Right renal cortex interstitium (tissue), 3 donors: ENCODE measurements at places on chromosomes 6 and 20. TPM values are rescaled to one million over a fixed set of nuclear protein-coding genes. Genes with fewer than 3 reads are reported as not detected.

- DNase-seq = no peak
Observed at GRCh38 chr6:170011204-170012036, 260.0 kb downstream of the ERMARD start.

GRCh38 chr6:122008101-122008999, 391.1 kb upstream of the HSF2 start:
- DNase-seq = no peak

- DNase-seq = no peak
Observed at GRCh38 chr20:11053310-11053709, 379.5 kb upstream of the JAG1 start.

GRCh38 chr6:114040871-114041270, 69.9 kb upstream of the HDAC2 start:
- DNase-seq = no peak

DNA sequence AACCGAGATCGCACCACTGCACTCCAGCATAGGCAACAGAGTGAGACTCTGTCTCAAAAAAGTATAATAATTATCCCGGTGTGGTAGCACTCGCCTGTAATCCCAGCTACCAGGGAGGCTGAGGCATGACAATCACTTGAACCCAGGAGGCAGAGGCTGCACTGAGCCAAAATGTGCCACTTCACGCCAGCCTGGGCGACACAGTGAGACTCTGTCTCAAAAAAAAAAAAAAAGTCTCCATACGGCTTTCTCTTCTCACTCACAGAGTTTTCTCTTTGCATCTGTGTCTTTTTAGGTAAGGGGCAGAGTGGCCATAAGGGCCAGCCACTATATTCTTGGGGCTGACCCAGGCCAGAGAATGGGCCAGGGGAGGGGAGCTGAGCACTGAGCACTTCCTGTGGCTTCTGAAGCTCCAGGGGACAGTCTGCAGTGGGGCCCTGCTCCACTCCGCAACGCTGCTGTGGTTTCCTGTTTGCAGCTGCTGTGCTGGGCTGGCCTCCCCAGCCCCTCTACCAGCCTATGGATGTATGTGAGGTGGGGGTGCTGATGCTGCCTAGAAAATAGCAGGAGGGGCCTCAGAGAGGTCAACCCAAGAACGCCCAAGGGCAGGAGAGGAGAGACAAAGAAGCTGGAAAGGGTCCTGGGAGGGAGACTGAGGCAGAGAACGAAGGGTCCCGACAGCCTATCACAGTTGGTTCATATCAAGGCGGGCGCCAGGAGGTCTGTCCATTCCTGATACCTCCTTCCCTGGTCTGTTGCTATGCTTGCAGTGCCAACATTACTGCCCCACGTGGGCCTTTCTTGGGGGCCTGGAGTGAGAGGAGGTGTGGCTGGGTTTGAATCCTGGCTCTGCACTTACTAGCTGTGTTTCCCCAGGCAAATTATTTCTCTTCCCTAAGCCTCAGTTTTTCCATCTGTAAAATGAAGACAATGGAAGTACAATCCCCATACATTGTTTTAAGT, 16.0 kb downstream of the SLA2 start:
- DNase-seq = no peak

- DNase-seq = no peak
Observed at GRCh38 chr6:140437619-140438345, 1063.3 kb upstream of the CITED2 start.

DNA sequence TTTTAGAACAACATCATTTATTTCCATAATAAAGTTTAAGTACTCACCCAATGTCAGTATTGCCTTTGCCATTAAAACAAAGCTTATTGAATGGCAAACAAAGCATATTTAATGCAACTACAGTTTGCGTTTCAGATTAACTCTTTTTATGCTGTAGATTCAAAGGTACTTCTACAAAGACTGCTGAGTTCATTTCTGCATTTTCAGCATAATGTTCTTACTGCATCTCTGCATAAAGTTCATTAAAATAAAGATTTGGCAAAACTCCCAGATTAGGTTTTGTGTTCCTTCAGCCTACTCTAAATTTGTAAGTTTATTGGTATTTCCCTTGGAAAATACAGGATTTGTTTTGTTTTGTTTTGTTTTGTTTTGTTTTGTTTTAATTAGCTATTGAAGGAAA, 359.4 kb downstream of the ADGRB3 start:
- no peak for DNase-seq

GRCh38 chr6:30840935-30841643, 43.2 kb upstream of the DDR1 start:
- no peak for DNase-seq

DNA sequence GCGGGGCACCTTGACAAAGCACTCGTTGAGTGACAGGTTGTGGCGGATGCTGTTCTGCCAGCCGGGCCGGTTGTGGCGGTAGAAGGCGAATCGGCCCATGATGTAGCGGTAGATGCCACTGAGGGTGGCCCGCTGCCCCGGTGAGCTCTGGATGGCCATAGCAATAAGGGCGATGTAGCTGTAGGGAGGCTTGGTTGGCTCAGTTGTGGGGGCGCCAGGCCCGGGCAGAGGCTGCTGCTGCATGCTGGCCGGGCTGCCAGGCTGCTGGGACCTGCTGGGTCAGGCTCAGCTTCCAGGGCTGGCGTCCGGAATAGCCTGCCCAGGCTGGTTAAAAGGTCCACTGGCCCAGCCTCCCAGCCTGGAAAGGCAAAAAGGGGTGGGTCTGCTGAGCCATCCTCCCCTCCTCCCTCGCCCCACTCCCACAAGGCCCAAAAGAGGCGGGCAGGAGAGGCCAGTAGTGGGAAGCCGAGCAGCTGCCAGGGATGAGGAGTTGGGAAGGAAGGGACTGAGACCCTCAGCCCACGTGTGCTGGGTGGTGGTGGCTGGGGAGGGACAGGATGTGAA, at the start of gene FOXS1:
TSS of gene FOXS1 (minus strand) at position 305 of the 564 bp plus-strand sequence. CDS start at position 243, 62 bp downstream.
- no peak for DNase-seq

DNA sequence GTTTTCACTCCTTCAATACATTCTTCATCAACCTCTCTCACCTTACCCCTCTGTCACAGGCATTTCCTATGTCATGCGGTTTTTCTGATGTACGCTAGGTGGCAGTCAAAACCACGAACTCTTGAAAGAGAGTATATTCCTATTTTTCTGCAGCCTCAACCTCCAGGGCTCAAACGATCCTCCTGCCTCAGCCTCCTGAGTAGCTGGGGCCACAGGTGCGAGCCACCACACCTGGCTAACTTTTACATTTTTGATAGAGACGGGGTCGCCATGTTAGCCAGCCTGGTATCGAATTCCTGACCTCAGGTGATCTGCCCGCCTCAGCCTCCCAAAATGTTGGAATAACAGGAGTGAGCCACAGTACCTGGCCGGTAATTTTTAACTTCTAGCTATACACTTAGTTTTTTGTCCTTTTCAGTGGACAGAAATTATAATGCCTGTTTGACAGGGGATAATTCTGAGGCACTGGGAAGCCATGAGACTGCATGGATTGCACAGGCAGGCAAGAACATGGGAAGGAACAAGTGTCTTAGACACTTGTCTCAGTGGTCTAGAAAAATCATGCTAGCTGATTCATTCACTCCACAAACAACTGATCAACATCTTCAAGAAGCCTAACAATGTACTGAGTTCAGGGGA, 22.5 kb upstream of the HFE start:
- no peak for DNase-seq

GRCh38 chr20:50750145-50750671, 18.8 kb downstream of the PARD6B start:
- DNase-seq = no peak

- no peak for DNase-seq
Observed at GRCh38 chr20:2865630-2866029, 7.7 kb upstream of the PTPRA start.

Gene OXT
- polyA plus RNA-seq = not detected

Gene FAM83D
- polyA plus RNA-seq = 16.1 TPM

Gene WFDC12
- not detected for polyA plus RNA-seq

Gene GSTA1
- polyA plus RNA-seq = 2.0 TPM

Gene NKX2-2
- polyA plus RNA-seq = not detected

Gene CNBD2
- 0.56 TPM for polyA plus RNA-seq
